Activated T-helper 1 cell treated with anti-CD3 and anti-CD28 coated beads, Interleukin-12 subunit alpha, Interleukin-12 subunit beta, Interleukin-2, Interleukin-4 antibody, amounts not matched to agents 30 ng/mL and 10 ng/mL and 1 ng/mL, durations not matched to agents 14 hours and 24 hours and 36 hours (primary cell): ENCODE measurements at places on chromosomes 11 and 22.

DNA sequence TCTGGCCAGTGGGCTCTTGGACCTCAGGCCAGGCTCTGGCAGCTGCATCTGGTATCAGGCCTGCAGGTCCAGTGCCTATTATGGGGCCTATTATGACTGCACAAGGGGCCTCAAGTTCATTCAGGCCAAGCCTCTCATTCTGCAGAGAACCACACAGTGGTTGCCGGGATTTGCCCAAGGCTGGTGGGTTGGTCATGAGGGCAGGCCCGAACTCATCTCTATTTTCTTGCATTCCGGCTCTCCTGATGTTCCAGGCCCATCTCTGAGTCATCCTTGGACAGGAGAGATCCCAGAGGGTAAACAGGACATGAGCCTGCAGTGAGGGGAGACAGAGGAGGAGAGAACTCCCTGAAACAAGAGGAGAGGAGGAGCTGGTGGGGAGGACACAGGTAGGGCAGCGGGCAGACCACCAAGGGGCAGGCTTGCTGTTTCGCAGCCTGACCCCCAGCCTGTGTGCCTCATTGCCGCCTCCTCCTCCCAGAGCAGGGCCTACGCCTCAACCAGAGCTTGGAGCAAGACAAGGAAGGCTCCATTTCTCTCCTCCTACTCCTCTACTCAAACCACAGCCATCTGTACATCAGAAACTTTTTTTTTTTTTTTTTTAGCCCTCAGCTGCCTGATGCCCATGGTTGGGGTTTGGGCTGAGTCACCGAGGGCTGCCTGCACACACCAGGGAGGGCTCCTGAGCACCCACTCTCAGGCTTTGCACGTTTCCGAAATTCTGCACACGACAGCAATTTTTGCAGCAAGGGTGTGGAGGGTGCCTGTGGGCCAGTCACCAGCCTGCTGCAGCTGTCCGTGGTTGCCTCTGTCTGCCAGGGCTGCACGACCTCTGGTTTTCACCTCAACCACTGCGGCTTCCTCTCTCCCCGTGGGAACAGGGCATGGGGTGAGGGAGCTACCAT is 12.7 kb upstream of the TREH start:
- DNase-seq, result peak; percentile 33

DNA sequence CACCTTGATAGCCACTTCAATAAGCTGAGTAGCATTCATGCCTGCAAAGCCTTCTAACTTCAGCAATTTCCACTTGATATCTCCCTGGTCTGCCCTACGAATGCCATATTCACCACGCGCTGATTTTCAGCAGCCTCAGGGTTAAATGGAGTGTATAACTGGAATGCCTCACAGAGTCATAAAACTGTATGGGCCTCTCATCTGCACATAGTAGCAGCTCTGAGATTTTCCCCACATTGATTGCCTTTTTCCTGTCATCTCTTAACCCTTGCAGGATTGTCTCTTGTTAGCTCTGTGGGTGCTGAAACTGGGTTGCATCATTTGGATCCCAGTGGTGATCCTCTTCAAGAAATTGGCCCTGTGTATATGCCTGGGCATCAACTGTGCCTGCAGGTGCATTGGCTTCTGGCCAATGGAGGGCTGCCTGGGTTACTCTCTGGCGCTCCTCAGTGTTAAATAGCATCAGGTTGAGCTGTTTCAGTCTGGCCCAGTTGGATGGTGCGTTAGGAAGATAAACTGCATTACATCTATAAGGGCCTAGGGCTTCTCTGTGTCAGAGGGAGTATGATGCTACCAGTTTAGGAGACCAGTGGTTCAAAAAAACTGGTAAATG is 17.4 kb upstream of the GLYATL1 start:
- DNase-seq, result no peak

DNA sequence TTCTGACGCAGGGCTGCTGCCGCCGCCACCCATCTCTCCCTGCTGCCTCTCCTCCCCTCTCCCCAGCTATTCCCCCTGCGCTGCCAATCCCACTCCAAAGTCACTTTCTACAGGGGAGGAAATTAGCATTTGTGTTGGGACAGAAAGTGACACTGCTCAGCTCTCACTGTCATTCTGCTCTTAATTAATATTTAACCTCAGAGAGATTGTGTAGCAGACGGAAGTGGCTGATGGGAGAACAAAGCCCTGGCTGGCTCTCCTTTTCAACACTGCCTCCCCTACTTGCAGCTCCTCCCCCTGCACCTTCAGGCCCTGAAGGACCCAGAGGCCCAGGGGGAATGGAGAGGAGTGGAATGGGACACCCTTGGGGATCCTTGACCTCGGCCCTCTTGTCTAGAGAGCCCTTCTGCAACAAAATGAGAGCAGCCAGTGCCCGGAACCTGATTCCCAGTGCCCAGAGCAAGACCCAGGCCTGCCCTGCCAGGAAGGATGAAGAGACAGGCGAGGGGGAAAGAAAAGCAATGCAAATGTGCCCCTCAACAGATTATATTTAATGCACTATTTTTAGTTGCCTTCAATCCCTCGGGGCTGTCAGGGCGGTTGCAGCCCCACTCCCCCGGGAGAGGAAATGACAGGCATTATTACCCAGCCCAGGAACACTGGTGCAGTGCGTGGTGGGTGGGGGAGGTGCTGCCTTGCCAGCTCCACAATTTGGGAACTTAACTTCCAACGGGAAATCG is 14.6 kb upstream of the NRGN start:
- DNase-seq, result no peak

DNA sequence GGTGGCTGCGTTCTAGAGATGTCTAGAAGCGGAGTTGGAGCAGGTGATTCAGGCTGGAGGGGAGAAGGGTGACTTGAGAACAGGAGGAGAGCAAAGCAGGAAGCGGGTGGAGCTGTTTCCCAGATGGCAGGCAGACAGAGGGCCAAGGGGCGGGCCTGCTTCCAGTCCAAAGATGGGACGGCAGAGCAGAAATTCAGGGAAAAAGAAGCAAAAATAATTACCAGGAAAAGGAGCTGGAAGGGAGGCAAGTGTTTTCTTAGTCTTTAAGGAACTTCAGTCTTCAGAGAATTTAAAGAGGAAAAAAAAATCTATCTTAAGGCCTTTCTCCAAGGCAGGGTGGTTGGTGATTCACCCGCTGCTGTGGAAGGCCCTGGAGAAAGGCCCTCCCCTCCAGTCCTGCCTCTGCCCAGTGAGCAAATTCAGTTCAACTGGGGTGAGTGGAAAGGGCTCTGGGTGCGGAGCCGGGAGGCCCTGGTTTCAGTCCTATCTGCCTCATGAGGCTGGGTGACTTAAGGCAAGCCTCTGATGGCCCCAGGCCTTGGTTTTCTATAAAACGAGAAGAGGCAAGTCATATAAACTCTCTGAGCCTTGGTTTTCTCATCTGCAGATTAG is 4.5 kb upstream of the CREB3L1 start:
- DNase-seq, result no peak

DNA sequence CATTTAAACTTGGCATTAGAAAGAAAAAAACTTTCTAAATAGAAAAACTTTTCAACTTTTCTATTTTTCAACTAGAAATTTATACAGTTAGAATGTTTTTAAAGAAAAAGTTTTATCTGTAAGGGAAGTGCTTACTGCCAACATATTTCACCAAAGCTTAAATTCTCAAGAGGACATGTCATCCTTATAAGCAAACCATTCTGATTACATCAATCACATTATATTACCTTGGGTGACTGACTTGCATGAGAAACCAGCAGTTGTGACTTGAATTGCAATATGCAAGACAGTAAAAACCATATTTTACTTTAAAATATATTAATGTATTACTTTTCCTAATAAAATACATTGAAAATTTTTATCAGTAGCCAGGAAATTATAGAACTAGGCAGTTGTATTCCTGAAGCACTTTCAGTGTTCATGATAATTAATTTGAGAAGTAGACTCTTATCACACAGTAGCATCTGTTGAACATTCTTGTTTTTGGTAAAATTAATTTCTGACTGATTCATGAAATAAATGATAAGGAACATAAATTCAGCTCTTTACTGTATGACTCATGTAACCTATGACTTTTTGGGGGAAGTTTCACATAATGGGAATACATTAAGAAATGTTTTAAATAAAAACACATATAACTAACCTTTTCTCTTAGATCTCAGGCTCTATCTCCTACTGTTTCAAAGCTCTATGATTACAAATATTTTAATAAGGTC is 345.0 kb upstream of the CCDC179 start:
- no peak for DNase-seq

GRCh38 chr22:29336751-29337490 is 21.4 kb upstream of the RASL10A start:
- no peak for DNase-seq

DNA sequence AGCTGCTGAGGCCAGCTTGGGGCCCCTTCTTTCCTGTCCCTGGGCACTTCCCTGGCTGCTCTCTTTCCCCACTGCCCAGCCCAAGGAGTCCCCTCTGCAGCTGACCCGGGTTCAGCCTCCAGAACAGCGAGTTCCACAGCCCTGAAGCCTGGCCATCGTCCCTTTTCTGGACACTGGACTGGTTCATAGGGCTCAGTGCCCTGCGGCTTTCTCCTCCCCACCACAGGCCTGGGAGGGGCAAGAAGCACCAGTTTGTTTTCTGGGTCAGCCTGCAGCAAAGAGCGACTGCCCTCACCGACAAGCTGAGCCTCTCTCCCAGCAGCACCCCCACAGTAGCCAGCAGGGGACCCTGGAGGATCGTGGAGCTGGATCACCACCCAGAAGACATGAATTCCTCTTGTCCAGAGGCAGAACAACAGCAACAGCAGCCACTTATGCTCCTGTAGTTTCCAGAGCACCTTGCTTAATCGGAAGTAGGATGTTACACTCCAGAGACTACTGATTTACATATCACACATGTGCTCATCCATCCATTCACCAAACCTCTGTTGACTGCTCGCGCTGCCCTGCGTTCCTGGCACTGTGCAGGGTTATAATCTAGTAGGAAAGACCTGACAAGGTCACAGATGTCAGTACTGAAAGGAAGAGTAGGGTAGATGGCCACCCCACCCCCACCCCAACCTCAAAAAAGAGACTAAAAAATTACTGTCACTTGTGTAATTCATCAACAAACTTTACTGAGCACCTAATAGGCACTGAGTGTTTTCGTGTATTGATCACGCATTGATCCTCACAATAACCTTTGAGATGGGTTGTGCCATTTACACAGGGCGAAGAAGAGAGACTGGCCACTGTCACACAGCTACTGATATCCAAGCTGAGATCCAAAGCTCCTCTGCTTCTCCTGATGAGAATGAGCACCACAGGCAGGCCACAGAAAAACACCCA is 13.0 kb upstream of the CXCR5 start:
- DNase-seq, result no peak

- DNase-seq, result no peak
Measured at GRCh38 chr22:47474464-47474863, 712.0 kb downstream of the TBC1D22A start.

DNA sequence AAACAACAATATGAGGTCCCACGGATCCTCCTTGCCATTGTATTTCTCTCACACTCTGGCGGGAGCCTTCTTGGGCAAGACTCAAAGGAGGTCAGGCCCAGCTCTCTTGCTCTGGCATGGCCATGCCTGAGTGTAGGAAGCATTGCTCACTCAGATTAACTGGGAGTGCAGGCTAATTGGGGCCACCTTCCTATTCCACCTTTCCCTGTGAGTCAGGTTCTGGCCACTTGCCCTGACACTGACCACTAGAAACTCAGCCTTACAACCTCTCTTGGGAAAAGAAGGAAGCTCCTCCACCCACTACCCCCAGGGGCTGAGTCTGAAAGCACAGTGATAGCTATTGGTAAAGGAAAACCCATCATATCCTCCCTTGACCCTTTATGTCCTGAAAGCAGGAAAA is 121.8 kb upstream of the NTM start:
- DNase-seq, result no peak

- DNase-seq, result no peak
Measured at GRCh38 chr11:78034623-78035022, 11.5 kb upstream of the KCTD14 start.

DNA sequence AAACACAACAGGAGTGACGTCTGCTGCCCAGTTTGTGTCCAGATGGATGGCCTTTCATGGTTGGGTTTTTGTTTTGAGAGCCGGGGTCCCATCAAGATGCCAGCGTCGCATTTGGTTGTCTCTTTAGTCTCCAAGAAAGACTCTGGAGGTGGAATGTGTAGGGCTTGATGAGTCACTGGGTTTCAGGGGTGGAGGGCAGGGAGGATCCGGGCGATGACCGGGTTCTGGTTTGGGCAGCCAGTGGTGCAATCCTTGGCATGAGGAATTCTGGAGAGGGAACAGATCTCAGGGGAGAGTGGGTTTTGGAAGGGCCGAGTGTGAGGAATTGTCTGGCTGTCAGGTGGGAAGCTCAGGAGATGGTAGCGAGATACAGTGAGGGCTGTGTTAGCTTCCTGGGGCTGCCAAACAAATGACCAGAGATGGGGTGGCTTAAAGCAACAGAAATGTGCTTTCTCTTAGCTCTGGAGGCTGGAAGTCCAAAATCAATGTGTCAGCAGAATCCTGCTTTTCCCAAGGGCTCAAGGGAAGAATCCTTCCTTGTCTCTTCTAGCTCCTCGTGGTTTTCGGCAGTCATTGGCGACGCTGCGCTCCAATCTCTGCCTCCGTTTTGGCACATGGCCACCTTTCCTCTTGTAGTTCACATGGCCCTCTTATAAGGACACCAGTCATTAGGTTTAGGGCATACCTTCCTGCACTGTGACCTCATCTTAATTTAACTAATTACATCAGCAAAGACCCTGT is 26.4 kb upstream of the PPFIA1 start:
- no peak for DNase-seq

GRCh38 chr11:64103277-64103985 is 62.5 kb downstream of the MACROD1 start:
- DNase-seq, result no peak

DNA sequence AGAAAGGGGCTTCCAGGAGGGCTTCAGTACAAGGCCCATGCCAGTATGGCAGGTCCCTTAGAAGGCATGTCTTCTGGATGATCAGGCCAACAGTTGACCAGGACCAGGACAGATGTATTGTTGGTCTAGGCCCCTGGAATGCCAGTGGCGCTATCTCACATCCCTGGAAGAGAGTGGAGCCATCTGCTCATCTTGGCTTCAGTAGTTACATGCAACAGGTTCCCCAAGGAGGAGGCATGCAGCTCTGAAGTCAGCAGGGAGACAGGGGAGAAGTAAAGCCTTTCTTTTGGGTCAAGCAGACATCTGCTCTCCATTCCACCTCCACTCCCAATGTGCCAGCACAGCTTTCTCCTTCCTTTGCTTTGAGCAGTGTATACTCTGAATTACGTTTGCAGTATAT is 244.1 kb downstream of the KIRREL3 start:
- DNase-seq, result no peak

GRCh38 chr22:17436981-17437412 is 67.7 kb downstream of the CECR2 start:
- DNase-seq, result no peak

DNA sequence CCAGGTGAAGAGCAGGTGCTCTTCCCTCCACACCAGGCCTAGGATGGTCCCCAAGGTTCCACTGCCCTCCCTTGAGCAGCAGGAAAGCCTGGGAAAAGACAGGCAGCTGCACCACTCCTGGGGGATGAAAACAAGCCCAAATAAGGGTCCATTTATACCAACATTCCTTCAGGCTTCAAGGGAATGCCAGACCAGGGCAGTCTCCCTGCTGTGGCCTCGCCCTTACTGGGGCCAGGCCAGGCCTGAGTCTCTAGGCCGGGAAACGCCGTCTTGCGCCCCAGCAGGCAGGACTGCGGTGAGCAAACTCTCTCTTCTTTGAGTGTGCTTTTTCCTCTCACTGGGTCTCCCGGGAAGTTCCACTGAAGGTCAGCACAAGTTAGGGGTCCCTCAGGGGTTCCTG is 443.5 kb downstream of the SOX6 start:
- DNase-seq, result no peak
